ENCODE measurements at places on chromosomes 2 and 18.

GRCh38 chr2:204544961-204545860, at the start of gene PARD3B:
Gene PARD3B, plus strand, starts transcription at chr2:204545475. Its CDS starts 525 bp downstream, at chr2:204546000.
- DNase-seq: peak; percentile 47

GRCh38 chr2:173347305-173348168, 7.1 kb upstream of the CDCA7 start:
- DNase-seq: no peak

DNA sequence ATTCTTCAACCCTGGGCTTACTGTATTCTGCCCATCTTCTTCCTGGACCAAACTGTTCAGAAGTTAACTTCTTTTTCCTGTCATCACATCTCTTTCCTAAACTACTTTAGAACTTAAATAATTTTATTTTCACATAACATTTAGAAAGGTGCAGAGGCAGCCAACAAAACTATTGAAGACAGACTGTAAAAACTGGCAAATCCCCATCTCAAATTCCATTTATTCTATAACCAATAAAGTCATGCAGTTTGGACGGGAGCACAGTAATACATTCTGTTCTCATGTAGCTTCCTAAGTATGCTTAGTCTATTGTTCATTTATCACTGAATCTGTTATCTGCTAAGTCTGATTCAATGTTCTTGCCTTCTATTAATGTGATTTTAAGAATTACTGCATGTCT, 99.1 kb downstream of the SMAD2 start:
- DNase-seq: no peak

DNA sequence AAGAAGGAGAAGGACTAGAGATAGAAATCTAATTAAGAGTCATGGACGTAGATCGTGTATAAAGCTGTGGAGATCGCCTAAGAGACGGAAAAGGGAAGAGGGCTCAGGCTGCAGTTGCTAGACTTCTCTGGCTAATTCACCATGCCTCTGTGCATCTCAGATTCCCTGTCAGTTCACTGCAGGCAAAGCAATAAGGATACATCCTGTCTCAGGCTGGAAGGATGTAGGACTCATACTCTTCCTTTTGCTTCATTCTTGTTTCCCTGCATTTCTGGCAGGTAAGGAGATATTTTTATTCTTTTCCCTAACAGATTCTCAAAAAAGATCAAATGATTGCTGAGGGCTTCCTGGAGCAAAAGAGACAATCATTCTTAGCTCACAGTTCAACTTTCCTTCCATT, 112.5 kb downstream of the AP1S3 start:
- no peak for DNase-seq

DNA sequence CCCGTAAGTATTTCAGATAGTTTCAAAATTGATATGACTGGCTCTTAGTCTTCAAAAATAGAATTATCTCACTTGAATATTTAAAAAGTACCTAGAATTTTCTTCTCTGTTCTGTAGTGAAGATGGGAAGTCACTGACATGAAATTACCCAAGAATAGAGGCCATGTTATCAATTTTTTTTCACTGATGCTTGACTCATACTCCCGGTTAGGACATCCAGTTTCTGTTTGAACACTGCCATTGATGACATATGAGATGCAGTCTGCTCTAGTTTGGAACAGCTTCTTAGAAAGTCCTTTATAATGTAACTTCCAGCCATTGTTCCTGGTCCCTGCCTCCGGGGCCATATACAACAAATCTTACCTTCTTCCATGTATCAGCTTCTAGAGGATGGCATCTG, 26.0 kb downstream of the MAP3K20 start:
- no peak for DNase-seq

- no peak for DNase-seq
These were observed 80.0 kb upstream of the MAP4K3 start for GRCh38 chr2:39517102-39517436.

DNA sequence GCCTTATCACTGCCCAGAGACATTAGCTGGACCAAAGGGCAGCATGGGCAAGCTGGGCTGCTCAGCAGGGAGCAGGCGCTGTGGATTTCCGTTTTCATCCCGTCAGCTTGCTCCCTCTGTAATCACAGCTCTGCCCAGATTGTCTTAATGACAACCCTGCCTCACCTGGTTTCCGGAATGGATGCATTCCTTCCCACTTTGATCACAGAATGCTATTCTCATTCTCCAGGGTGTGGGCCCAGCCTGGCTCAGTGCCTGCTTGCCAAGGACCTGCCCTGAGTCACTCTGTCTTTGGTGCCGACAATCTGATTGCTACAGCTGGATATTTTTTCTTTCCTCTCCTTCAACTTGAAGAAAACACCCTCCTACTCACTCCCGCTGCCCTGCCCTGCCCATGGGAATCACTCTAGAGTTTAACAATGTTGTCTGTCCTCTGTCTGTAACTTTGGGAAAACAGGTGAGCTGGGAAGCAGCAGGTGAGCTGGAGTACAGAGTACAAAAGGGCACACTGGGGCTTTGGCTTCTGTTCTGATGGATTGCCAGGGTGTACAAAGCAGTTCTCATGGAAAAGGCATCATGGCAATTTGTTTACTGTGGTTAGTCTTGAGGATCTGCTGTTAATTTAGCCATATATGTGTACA, 27.2 kb upstream of the FAM136A start:
- no peak for DNase-seq

DNA sequence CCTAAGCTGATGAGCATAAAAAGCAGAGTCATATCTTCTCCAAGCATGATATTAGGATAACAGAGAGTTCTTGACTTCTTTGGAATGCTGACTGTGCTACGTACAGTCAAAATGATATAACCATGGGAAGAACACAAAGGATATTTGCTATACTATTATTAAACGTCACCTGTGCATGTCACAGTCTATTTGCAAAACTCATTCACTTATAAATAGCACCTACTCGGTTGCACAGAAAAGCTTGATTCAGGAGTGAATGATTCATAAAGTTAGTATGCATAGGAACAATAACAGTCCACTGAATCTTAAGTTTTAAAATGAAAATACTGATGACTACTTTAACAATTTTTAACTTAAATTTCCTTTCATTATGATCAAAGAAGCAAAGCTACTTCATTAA, 83.3 kb downstream of the SP3 start:
- no peak for DNase-seq

DNA sequence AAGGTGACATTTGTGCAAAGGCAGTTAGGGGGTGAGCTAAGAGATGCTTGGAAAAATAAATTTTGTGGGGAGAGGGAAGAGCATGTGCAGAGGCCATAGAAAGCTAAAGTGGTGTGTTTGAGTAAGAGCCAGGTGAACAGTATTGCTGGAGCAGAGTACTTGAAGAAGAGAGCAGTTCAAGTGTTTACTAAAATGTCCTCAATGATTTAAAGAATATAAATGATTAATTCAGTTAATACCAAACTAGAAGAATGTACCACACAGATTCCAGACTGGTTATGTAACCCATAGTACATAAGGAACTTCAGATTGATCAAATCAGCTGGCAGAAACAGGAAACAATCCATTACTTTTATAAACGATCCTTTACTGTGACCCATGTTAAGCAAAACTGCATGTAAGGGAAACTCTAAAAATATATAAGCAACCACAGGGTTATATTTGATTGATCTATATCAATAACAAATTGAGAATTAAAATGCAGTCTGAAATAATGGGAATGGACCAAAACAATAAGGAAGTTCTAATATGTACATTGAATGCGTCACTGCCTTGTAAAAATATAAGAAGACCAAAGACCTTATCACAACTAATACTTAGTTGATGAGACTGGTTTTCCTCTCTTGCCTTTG, 76.9 kb downstream of the LDAH start:
- no peak for DNase-seq

- DNase-seq: no peak
These were observed 188.4 kb upstream of the TPO start for GRCh38 chr2:1224901-1225300.

GRCh38 chr2:60067006-60067405, 486.4 kb downstream of the BCL11A start:
- DNase-seq: no peak

DNA sequence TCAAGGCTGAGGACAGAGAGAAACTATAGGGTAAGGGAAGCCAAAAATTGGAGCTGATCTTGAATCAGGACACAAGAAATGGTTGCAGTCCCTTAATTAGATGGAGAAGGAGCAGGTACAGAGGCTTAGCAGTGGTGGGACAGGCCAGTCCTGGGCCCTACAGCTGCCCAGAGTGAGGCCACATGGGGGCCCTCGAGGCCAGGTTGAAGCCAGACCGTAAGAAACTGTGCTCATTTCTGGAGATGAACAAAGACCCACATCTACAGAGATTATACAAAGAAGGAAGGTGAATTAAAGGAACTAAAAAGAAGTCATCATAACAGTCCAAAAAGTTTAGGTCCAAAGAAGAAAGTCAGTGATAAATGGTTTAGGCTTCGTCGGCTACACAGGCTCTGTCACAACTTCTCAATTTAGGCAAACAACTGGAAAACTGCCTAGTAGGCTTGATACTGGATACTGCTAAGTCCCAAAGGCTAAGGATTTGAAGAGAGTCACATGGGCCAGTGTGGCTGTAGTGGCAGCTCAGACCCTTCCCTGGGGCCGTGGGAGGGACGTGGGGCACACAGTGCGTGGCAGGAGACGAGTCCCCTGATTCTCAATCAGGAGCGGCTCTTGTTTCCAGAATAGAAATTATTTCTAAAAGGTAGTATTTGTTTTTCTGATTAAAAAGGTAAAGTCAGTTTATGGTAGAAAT, 50.4 kb upstream of the CNGA3 start:
- DNase-seq: no peak

GRCh38 chr2:119229716-119230115, 6.1 kb downstream of the STEAP3 start:
- DNase-seq: no peak

GRCh38 chr2:180876506-180876905, 103.9 kb upstream of the UBE2E3 start:
- DNase-seq: no peak

- peak; percentile 66 for DNase-seq
These were observed 72.4 kb downstream of the SLC16A14 start for GRCh38 chr2:229996320-229996719.

DNA sequence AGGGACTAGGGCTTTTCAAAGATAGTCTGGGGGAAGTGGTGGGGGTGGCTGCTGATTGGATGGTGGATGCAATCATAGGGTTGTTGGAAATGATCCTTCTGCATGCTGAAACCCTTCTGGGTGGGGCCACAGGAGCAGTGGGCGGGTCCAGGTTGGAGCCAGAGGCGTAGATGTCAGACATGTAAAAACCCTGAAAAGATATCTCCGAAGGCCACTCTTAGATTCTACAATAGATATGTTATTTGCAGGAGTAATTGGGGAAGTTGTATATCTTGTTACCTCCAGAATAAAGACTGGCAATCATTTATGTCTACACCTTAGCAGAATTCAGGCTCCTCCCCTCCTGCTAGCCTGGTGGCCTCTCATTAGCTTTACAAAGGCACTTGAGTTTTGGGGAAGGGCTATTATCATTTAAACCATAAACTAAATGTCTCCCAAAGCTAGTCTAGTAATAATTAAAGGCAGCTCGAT, 8.2 kb upstream of the FAM98A start:
- DNase-seq: no peak

DNA sequence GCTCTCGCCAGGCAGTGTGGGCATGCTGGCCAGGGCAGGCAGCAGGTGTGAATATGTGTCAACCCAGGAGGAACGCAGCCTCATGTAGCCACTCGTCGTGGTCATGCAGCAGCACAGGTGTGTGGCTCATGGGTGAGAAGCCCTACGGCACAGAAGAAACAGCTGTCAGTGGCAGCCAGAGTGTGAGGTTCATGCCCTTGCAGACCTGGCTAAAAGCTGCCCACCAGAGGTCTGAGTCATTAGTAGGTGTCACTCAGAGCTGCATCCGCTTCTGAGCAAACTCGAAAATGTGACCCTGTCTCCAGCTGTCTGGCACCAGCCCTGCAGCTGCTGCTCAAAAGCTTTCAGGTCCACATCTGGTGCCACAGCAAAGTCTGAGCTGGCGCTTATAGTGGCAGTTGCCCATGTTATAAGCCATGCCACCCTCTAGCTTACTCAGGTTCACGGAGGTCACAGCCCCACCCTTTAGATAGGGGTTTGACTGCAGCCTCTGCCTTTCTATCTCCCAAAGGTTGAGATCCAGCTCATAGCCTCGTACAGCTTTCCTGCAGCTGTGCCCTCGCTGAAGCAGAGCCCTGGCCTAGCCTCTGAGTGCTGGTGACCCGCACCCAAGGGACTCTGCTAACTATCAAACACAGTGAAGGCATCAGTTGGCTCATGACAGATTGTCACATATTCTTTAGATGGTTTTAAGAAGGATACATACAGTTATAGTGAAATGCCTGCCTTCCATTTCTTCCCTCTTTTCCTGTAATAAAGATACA, 195.0 kb downstream of the CCDC102B start:
- DNase-seq: no peak

DNA sequence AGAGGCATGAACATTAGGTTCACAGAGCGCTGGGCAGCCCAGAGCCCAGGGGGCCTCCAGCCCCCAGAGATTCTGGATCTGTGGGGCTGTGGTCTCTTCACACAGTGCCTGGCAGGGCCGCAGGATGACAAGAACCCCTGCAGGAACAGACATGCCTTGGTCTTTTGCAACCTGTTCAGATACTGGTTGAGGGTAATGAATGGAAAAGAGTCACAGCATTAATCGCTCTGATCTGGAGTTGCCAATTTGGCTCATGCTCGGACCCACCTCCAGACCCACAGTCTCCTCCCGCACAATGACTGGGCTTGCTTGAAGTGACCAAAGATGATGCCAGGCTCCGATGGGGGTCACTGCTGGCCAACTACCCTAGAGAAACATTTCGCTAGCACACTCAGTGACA, 229.4 kb upstream of the SMAD2 start:
- DNase-seq: no peak

DNA sequence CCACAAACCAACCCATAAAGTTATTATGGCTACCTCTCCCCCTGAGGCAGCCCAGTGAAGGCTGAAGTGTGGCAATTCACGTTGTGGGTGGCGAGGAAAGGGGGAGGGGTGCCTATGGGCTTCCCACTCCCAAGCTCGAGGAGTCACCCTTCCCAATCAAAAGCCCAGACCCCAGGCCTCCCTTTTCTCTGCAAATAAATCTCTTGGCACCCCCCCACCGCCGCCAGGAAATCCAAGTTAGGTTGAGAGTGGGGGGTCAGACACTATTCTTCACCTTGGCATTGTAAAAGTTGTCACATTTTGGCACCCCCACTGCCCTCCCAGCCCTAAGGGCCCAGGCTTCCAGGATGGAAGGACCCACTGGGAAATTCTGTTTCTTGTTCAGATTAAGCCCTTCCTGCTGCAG, 6.9 kb downstream of the ANKRD53 start:
- no peak for DNase-seq

GRCh38 chr2:64017811-64018700, 1.2 kb downstream of the VPS54 start:
- DNase-seq: peak; percentile 20

DNA sequence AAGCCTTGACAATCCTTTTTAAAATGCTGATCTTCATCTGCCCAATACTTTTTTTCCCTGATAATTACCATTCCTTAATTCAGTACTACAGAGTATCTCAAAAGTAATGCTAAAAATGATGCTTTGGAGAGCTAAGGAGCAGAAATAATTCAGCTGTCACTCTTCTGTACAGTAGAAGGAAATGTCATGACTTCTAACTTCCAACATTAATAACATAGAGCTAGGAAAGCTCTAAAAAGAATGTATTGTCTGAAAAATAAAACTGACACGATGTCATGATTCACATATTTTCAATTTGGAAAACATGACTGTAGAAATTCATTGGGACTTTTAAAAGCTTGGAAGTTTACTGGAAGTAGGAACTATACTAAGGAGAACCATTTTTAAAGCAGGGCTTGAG, 212.3 kb downstream of the GULP1 start:
- DNase-seq: no peak

- no peak for DNase-seq
These were observed 219.9 kb downstream of the ZNF407 start for GRCh38 chr18:74817576-74817975.

Data from amniotic stem cell (primary cell).